ENCODE measurements at places on chromosomes 16 and 17.

DNA sequence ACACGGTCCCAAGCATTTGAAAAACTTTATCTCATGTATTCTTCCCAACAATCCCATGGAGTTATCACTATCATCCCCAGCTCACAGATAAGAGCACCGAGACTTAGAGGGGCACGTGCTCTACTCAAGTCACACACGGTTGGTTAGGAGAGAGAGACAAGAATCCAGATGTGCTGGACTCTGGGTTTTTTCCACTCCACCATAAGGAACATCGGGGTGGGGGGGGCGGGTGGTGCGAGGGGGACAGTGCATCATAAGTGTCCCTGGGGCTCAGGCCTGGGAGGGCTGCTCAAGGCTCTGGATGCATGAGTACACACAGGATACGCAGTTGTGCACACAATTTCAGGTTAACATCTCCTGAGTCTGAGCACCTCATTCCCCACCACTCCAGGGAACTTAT, 7.4 kb downstream of the CDC42EP4 start:
- DNase-seq = no peak

- no peak for DNase-seq
These were observed 5.8 kb downstream of the ARHGEF15 start for GRCh38 chr17:8315764-8316217.

GRCh38 chr16:4556580-4556979, 440 bp downstream of the C16orf96 start:
- DNase-seq = no peak

DNA sequence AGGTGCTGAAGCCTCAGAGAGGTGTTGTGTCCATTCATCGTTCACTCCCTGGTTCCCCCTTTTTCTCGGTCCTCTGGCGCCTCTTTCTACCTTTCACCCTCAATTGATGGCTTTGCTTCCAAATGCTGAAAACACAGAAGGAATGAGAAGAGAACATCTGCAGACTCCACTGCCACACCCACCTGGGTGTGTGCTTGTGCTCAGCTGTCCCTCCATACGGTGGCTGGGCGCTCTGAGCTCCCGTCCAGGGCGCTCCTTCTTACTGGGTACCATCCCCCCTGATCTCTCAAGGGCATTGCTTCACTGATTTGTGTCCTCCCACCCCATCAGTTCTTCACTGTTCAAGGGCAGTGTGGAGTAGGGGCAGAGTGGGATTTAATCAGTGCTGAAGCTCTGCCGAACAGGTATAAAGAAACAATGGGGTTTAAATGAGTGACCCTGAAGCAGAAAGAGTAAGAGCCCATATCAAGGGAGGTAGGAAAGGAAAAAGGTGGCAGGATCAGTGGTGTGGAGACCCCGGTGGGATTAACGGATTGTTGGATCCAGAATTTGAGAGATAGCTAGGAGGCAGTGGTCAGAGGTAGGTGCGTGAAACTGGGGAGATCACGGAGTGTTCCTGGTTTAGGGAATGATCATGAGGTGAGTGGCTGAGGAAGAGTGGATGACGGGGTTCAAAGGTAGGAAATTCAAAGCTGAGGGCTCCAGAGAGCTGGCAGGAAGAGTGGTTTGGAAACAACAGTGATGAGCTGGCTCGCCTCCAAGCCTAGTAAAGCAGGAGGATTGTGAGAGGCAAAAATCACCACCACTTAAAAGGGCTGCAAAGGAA, 40.8 kb downstream of the MRTFB start:
- DNase-seq = no peak

DNA sequence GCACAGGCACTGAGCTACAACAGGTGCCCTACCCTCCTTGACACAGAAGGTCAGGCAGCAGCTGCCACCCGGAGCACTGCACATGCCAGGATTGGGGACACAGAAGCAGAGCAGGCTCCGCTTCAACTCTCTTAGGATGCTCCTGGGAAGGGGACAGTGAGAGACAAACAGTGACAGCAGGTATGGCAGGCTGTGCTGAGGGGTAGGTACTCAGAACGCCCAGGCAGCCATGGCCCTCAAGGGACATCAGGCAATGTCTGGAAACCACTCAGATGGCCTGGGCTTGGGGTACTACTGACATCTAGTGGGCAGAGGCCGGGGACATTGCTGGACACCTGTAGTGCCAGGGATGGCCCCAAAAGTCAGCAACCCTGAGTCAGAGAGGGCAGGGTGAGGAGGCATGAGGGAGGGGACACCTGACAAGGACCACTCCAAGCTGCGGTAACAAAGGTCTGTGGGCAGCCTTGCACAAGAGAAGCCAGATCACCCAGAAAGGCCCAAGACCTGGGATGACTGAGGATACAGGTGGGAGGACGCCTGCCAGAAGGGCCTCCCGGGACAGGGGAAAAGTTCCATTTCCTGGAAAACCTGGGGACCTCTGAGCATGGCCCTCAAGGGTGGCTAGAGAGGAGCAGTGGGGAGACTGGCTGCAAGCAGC, 21.2 kb downstream of the PEMT start:
- peak; percentile 74 for DNase-seq

DNA sequence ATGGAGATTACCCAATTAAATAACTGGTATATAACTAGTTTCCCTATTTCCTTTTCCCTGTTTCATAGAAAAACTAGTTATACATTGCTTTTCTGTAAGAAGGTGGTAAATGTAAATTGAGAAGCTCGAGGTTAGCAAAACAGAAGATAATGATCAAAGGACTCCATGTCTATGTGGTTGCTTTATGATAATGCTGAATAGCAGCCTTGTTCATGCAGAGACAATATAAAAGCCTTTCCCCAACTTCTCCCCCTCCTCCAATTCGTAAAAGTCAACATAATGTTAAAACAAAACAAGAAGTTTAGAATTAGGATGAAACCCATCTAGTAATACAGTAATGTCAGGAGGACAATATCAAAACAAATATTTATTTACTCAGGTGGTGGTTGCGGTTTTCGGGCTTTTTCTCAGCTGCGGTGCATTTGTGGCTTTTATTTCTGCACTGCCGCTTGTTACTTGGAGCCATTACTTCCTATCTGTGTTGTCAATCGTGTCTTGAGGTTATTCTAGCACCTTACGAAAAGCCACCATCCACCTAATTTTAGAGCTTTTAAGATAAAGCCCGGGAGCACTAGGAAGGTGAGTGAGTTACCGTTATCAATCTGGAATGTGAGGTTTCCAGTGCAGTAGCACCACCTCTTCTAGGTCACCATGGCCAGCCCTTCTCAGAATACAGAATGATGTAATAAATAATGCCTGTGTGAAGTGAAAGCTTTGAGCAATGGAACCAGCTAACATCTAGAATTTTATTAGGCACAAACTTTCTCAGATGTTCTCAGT, 297.5 kb downstream of the CDH13 start:
- no peak for DNase-seq

DNA sequence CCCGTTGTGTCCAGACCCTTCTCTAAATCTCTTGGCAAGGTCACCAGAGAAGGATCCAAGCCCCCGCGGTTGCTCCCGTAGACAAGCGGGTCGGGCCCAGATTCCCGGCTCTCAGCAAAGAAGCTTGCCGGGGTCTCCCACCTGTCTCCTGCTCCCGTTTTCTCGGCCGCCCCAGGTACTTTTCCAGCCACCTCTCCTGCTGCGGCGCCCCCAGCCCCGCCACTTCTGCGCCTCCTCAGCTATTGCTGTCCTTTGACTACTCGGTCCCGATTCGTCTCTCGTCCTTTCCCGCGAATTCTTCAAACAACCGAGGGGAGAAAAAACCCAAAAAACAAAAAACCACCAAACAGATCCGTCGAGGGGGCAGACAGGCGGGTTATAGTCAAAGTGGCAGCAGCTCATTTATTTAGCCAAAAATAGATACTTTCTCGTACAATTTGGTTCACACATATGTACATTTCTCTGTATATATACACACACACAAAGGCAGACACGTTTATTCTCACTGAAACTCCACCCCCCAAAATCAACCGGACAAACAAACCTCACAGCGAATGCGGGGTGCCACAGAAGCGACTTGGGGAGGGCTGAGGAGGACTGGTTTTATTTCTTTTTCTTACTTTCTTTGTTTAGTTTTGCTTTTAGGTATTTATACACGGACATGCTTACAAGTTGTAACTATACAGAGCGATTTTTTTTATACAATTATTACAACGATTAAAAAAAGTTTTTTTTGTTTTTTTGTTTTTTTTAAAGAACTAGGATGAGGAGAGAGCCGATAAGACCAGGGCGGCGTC, 3.5 kb downstream of the IRX3 start:
- DNase-seq = no peak

- no peak for DNase-seq
These were observed 703.8 kb upstream of the EEF2KMT start for GRCh38 chr16:5801396-5801795.

GRCh38 chr16:72847187-72848027, 200.5 kb downstream of the ZFHX3 start:
- DNase-seq = peak; percentile 42

DNA sequence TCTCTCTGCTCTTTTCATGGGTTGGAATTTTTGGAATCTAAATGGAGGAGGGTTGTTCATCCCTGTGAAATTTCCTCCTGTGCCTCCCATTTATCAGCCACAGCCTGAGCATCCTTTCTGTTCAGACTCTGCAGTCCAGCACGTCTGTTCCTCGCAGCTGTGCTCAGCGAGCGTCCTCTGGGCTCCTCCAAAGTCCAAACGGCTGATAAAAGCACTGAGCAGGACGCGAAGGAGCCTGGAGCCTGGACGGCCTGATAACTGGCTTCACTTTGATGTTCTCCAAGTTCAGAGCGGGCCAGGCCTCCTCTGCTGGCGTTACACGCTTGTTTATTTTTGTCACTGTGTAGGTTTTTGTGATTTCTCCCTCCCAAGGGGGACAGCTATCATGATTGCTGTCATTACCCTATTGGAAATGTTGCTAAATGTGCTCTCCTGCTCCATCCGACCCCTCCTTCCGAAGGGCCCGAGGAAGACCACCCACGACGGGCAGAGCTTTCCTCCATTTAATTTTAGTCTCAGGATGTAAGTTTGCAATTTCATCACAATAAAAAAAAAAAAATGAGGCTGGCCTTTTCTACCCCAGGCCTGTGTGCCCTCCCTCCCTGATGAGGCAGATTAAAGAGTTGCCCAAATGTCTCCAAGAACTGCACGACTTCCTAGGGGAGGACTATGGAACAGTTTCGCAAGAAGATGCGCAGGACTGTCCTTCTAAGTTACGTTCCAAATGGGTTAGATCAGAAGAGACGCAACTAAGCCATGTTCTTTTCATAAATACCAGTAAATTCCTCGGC, 290.5 kb upstream of the FOXF1 start:
- no peak for DNase-seq

DNA sequence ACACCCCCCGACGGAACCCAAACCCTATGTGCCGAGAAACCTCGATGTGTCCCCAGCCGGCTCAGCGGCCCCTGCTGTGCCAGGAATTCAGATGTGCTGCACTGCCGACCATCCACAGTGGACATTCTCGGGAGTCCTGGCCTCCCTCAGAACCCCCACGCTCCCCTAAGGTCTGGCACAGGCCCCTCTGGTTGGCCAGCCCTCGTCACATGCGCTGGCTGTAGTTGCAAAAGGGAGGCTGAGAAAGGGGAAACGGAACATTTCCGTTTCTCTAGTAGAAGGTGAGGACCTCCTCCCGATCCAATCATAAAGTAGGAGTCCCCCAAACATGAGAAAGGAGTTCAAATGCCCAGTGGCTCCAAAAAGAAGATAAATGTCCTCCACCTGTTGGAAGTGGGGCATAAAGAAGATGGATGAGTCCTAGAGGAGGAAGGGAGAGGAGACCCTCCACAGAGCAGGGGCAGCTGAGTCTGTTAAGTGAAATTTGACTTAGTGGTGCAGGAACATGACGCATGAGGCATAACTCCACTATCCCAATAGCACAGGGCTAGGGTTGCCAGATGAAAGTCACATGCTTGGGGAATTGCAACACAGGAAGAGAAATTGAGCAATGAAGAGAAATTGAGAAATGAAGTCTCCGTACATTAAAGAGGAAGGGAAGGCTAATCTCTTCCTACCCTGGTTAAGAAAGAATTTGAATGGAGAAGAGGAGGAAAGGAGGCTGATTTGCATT, 49.3 kb upstream of the WSB1 start:
- DNase-seq = peak; percentile 47

DNA sequence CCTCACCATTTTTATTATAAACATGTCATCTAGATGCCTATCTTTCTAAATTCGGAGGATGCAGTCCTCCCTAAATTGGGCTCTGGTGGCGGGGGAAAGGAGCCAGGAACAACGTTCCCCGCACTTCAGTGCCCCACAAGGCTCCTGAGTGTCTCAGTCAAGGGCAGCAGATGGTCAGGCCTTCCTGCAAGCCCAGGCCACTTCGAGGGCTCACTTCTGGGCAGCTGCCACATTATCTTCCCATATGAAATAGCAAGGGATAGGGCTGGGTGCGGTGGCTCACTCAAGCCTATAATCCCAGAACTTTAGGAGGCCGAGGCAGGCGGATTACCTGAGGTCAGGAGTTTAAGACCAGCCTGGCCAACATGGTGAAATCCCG, 32.3 kb downstream of the FBXO31 start:
- DNase-seq = peak; percentile 30

- no peak for DNase-seq
These were observed 43.3 kb downstream of the POLR3K start for GRCh38 chr16:9903-10665.

DNA sequence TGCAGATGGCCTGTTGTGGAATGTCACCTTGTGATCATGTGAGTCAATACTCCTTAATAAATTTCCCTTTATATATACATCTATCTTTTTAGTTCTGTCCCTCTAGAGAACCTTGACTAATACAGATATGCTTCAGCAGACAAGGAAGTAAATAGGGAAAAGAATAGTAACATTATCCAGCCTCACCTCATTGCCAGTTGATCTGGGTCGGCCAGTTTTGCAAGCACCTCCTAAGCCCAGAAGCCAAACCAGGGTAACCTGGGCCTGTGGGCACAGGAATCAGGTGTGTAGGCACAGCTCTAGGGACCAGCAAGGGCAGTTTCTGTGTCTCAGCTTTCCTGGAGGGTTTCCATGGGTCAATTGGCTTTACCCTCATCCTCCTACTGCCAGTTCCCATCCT, 11.9 kb upstream of the CCL17 start:
- DNase-seq = no peak

DNA sequence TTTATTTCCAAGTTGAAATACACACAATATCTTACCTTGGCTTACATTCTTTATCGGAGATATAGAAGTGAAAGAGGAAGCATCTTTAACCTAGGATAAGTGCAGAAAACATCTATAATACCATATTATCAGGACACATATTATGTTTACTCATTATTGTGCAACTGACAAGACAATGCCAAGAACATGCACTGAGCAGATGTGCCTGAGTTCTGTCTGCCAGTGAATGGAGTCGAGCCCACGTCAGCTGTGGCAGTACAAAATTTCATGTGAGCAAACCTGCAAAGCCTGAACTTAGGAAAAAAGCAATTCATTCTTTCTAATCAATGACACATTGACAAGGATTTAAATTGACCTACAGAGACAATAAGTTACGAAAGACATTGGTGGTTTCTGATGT, 154.4 kb downstream of the AXIN2 start:
- no peak for DNase-seq

DNA sequence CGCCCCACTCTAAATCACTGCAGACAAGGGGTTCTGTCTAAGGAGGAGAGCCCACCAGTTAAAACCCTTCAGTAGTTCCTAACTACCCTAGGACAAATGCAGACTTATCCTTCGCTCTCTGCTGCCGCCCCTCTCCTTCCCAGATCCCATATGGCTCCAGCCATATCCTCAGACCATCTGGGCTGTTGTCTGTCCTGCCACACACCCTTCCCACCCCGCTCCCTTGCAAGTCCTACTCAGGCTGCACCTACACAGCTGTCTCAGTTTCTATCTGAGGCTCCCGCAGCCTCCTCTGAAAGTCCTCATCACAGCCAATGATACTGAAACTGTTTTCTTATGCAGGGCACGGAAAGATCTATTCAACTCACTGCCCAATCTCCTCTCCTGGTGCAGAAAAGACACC, 720 bp upstream of the BCKDK start:
- DNase-seq = no peak

- DNase-seq = no peak
These were observed 723.4 kb downstream of the MAF start for GRCh38 chr16:78877114-78877655.
